Stimulated activated CD4-positive, alpha-beta T cell treated with anti-CD3 and anti-CD28 coated beads, Interleukin-1b, Interleukin-23, amount 100 ng/mL, for 1 hour (primary cell): ENCODE measurements at places on chromosomes 1 and 21.

DNA sequence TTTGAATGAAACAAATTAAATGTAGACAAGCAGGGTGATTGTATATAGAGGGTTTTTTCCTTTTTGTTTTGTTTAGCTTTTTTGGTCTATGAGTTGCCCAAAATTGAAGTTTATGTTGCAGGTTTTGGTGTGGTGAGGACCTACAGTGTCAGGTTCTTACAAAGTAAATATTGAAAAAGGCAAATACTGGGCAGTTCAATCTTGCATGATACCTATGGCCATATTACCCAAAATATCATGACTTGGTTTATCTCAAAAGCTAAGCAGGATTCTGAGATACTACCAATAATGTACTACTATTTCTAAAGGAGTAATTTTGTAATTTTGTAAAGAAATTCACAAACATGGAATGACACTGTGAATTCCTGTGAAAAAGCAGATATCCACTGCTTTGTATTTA is 1.8 kb downstream of the DNAJB4 start:
- DNase-seq, result no peak

- no peak for DNase-seq
Measured at GRCh38 chr1:108130794-108131193, 69.3 kb downstream of the SLC25A24 start.

- DNase-seq, result no peak
Measured at GRCh38 chr1:62875676-62876075, 91.7 kb downstream of the ATG4C start.

- DNase-seq, result no peak
Measured at GRCh38 chr21:18253221-18253620, 8.6 kb downstream of the CHODL start.

- no peak for DNase-seq
Measured at GRCh38 chr1:111735858-111736544, 3.2 kb downstream of the INKA2 start.

DNA sequence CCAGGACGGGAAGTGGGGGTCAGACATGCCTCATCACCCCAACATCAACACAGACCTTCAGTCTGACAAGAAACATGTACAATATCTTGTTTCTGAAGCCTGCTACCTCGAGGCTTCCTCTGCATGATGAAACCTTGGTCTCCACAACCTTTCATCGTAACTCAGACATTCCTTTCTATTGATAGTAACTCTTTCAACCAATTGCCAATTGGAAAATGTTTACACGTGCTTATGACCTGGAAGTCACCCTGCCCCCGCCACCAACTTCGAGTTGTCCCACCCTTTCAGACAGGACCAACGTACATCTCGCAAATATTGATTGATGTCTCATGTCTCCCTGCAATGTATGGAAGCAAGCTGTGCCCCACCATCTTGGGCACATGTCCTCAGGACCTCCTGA is 159.5 kb downstream of the ETS2 start:
- DNase-seq, result no peak

- no peak for DNase-seq
Measured at GRCh38 chr21:44697811-44698734, 1.1 kb downstream of the KRTAP10-12 start.

GRCh38 chr1:195462646-195463045 is 1145.6 kb downstream of the KCNT2 start:
- no peak for DNase-seq

DNA sequence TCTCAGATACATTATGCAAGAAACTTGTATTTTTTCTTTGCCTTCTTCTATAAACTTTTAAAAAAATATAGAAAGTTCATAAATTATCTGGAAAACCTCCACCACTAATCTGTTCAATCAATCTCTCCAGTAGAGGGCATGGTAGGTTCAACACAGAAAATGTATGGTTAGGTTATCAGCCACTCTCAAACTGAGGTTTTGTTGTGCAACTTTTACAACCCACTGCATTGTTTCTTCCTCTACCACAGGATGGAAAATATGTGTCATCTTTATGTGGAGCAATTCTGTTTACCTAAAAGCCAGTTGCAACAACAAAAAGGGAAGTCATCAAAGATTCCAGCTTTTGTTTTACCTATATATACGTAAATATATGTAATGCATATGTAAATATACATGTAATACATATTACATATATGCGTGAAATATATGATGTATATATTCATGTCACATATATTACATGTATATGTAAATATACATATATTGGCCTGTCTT is 3.0 kb upstream of the RGS2 start:
- no peak for DNase-seq
